ENCODE measurements at places on chromosomes 11 and 22. TPM values are rescaled to one million over a fixed set of nuclear protein-coding genes. Genes with fewer than 3 reads are reported as not detected.

The RAG1 gene
- total RNA-seq, result 5.6 TPM

The ABTB2 gene
- 7.0 TPM for total RNA-seq

The CYTH4 gene
- not detected for total RNA-seq

- DNase-seq, result no peak
Measured at GRCh38 chr11:125295931-125296330, 131.4 kb downstream of the PKNOX2 start.

All from myocyte (in vitro differentiated cells).